Fibroblast of mammary gland (primary cell): ENCODE measurements at places on chromosomes 1 and 21.
A peak's percentile ranks its signal among the peaks of the same experiment; 100 is the strongest.

DNA sequence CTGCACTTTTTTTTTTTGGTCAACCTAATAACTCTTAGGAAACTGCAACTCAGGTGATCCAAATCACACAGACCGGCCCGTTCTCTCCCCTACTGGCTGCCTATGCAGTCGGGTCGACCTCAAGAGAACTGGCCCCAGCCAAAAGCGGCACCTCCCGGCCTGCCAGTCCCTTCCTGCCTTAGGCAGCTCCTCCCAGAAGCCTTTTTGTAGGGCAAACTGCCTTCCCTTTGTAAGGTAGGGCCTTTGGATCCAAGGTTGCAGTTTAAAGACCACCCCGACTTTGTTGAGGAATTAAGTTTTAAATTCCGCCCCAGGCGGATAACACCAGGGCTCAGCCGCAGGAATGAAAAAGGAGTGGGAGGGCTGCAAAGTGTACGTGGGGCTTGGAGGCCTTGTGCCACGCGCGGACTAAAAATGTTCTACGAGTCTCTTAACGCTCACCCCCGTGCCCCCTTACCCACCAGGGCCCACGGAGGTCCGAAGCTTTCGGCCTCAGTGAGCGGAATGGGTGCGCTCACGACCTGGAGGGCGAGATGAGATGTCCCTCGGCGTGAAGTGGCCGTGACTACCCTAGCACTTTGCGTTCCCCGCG is 642 bp upstream of the ST3GAL3 start:
- peak; percentile 31 for DNase-seq

DNA sequence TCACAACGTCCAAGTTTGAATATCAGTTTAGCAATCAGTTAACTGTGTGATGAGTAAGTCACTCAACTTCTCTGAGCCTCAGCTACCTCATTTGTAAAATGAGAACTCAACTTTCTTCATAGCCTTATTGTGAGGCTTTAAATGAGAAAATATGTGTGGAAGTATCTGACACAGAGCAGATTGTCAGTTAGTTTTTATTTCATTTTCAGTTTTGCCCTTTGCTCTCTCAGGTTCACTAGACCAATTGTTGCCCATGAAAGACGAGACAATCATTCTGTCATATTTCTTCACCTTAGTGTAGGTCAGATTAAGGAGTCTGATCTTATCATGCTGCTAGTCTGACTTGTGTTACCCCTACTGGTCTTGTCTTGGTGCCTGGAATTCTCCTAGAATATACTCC is 232.8 kb upstream of the PTBP2 start:
- DNase-seq, result no peak

GRCh38 chr21:32499249-32500055 is 85.9 kb downstream of the TCP10L start:
- DNase-seq, result peak; percentile 43

GRCh38 chr1:15886611-15887167 is 39.2 kb downstream of the SPEN start:
- DNase-seq, result no peak

DNA sequence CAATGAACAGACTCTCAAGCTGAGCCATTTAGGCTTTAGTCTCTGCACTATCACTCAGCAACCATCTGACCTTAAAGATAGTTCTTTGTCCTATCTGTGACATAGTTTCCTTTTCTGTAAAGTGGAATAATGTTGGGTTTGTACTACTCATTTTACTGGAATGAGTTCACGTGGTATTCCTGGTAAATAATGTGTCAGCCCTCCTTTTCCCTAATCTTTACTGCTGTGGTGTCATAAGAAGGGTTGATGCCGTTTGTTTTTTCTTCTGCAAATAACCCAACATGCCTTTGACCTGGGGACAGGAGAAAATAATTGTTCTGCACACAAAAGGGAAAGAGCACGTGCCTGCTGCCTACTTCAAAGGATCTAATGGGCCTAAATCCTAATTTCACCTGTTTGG is 297.8 kb downstream of the BRINP3 start:
- DNase-seq, result no peak

GRCh38 chr1:55214934-55215193 is 300 bp downstream of the USP24 start:
- peak; percentile 35 for DNase-seq

- DNase-seq, result no peak
These were observed 86.1 kb upstream of the BMP8A start for GRCh38 chr1:39405358-39405757.

GRCh38 chr1:82517586-82517985 is 716.9 kb downstream of the ADGRL2 start:
- peak; percentile 26 for DNase-seq

- no peak for DNase-seq
These were observed 31.4 kb downstream of the PRDX6 start for GRCh38 chr1:173508541-173508940.

DNA sequence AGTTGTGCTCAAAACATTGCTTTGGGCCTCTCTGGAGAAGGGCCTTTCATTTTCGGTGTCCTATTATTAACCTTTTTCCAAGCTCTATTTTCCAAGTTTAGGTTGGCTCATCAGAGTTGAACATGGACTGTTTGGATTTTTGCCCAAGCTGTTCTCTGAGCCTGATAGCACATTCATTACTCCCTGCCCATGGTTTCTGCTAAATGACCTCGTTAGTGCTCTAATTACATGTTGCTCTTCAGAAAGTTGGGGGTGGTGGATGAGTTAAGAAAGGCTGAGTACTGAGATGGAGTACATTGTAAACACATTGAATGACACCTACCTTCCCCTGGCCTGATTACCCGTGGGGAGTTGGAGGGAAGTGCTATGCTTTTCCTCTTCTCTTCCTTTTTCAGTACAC is 38.9 kb downstream of the LMO4 start:
- peak; percentile 11 for DNase-seq

GRCh38 chr1:26784023-26784871 is 3.5 kb upstream of the PIGV start:
- peak; percentile 88 for DNase-seq

GRCh38 chr21:32308696-32309095 is 10.0 kb downstream of the MRAP start:
- no peak for DNase-seq

GRCh38 chr1:60935599-60936110 is 146.7 kb upstream of the NFIA start:
- no peak for DNase-seq

DNA sequence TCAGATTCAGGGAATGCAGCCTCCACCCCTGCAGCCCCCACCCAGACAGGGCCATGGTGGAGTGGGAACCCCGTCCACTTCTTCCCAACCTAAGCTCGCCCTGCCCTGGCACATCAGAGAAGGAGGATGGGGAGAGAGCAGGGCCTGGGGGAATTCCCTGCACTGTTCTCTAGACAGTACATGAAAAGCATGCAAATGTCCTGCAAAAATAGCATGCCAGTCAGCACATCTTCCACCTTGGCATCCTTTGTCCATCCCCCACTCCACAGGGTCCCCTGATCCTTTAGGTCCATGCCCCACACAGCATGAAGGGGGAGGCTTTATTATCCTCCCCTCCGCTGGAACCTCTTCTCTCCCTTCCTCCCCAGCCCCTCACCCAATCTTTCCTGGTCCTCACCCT is 35.0 kb upstream of the RD3 start:
- no peak for DNase-seq

- DNase-seq, result no peak
These were observed 68.9 kb downstream of the CCDC185 start for GRCh38 chr1:223462047-223462630.

DNA sequence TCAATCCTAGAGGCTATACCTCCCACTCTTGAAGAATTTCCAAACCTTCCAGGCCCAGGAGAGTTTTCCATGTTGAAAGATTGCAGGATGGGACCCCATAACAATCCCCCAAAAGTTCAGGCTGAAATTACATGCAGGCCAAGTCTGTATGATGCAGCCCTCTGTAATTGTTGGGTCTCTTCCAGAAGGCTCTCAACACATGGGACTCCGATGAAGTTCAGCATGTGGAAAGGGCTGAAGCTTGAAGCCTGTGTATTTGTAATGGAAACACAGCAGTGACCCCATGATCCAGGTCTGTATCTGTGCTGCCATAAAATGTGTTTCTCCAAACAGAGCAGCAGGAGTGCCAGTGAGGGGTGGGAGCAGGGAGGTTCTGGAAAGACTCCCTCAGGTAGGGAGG is 202.5 kb upstream of the LYPLAL1 start:
- peak; percentile 30 for DNase-seq

- peak; percentile 82 for DNase-seq
These were observed 121.2 kb downstream of the SLC45A1 start for GRCh38 chr1:8439015-8439702.

DNA sequence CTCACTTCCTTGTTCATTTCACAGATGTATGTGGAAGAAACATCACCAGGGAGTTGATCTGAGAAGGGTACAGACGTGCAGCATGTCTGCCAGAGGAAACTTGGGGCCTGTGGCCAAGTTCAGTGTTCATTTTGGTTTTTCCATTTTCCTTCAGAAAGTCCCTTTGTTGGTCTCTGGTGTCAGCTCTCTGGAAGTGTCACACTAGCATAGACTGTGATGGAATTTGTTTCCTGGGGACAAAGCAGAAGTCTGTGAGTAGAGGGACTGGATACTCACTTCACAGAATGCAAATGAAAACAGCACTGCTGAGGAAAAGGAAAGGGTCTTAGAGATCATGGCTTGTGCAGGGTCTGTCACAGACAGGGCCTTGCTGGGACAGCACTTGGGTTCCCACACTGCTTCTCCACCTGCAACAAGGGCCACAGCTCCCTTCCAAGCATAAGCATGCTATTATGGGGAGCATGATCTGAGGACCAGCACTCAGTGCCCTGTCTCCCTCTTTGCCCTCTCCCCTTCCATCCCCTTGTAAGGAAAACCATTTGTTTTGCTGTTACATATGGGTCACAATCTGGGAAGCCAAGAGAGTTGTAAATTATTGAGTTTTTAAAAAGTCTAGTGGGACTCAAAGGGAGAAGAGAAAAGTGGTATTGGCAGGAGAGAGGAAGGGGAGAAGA is 31.4 kb upstream of the CD84 start:
- no peak for DNase-seq

DNA sequence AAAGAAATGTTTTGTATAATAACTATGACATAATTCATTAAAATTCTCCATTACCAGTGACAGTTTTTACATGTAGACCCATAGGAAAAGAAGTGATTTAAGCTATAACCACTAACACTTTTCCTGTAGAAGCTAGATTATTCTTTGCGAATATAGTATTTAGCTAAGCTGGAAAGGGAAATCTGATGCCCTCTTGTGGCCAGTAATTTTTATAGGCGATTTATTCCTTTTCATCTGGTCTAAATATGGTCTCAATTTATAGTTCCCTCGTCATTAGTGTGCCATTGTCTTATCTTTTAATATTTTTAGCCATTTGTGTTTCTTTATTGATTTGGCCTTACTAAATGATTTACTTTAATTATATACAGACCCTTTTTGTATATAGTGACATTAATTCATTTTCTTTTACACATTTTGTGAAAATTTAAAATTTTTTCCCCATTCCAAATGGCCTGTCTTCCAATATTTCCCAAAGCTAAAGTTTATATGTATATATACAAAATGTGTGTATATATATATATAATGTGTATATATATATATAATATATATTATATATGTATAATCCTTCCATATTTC is 26.7 kb downstream of the BTG3 start:
- DNase-seq, result peak; percentile 70

- DNase-seq, result no peak
These were observed 397.4 kb downstream of the MATN1 start for GRCh38 chr1:30325999-30326398.

GRCh38 chr21:34910396-34910795 is 138.7 kb downstream of the RUNX1 start:
- DNase-seq, result no peak

GRCh38 chr1:12420171-12420570 is 190.3 kb downstream of the VPS13D start:
- no peak for DNase-seq

DNA sequence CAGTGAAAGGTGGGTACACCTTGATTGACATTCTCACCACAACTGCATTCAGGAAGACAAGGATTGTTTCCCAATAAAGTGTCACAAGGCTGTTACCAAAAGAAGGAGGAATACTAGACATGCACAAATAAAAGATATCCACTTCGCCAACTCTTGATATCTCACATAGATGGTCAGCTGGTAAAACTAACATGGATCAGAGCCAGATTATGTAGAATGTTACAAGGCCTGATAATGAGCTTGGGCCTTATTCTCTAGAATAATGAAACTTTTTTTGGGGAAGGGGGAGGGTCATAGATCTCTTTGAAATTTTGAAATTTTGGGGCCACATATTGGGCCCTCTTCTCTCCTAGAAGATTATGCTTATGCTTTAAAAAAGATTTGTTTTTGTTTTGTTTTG is 24.9 kb downstream of the RAP1A start:
- no peak for DNase-seq

DNA sequence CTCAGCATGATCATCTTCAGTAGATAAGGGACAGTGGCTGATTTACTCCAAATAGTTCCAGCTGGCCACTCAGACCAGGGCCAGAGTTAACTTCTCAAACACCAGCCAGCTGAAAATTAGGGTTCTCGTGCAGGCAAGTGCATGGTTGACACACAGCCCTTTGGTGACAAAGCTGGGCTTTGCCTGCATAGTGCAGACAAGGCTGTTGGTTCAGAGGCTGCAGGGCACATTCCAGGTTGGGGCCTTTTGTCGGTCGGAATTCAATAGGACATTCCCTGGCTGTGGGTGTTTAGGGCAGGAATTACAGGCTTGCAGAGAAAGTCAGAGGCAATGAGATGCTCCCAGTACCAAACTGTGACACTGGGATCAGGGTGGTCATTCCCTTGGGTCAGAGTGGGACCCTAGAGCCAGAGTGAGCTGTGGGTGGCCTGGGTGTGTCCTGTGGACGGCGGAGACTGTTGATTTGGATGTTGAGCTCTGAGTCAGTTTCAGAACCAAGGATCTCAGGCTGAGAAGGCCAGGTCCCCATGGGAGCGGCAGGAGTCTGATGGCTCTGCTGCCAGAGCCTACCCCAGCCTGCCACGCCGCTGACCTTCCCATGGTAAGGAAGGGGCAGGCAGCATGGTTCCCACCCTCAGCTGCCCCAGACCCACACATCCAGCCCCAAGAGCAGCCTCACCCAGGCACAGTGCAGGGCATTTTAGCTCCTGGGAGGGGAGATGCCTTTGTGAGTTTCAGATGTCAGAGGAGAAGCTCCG is 56.2 kb downstream of the STUM start:
- peak; percentile 38 for DNase-seq

- peak; percentile 88 for DNase-seq
These were observed 1.1 kb downstream of the TAGLN2 start for GRCh38 chr1:159924025-159924790.

GRCh38 chr1:174902531-174903099 is 97.1 kb upstream of the CACYBP start:
- no peak for DNase-seq

DNA sequence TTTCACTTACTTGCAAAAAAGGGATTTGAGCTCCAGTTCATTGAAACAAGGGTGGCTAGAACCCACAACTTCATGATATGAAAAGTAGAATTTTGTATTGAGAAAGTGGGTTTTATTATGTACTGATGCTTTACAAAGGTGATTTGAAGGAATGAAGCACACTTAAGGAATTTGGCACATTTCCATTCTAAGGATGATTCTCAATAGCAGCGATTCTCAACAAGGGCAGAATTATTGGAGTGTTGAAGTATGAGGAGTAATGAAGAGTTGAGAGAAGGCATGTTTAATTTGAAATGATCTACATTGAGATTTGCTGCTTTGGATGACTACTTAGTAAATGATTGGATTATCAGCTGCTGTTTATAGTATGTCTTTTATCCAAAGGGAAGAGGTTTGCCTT is 54.7 kb downstream of the FNBP1L start:
- no peak for DNase-seq

- DNase-seq, result no peak
These were observed 139.1 kb upstream of the ZNHIT6 start for GRCh38 chr1:85847356-85847755.

- peak; percentile 84 for DNase-seq
These were observed 6.1 kb downstream of the ADAMTS4 start for GRCh38 chr1:161192476-161193465.

- peak; percentile 71 for DNase-seq
These were observed 43.4 kb downstream of the RUNX1 start for GRCh38 chr21:35005560-35006224.
